ENCODE measurements at places on chromosomes 2 and 18. TPM values are rescaled to one million over a fixed set of nuclear protein-coding genes. Genes with fewer than 3 reads are reported as not detected.
A peak's percentile ranks its signal among the peaks of the same experiment; 100 is the strongest.

The SPC25 gene
- 0.42 TPM for total RNA-seq

The MPP4 gene
- 0.38 TPM for total RNA-seq

The CYS1 gene
- total RNA-seq: 3.0 TPM

- DNase-seq: no peak
Measured at GRCh38 chr2:106107509-106108131, 86.5 kb downstream of the UXS1 start.

The PRSS56 gene
- total RNA-seq: not detected

- DNase-seq: peak; percentile 80
Measured at GRCh38 chr2:238166391-238167343, 7.9 kb downstream of the ERFE start.

- DNase-seq: no peak
Measured at GRCh38 chr2:75853436-75853835, 142.7 kb upstream of the GCFC2 start.

The GPR45 gene
- total RNA-seq: not detected

DNA sequence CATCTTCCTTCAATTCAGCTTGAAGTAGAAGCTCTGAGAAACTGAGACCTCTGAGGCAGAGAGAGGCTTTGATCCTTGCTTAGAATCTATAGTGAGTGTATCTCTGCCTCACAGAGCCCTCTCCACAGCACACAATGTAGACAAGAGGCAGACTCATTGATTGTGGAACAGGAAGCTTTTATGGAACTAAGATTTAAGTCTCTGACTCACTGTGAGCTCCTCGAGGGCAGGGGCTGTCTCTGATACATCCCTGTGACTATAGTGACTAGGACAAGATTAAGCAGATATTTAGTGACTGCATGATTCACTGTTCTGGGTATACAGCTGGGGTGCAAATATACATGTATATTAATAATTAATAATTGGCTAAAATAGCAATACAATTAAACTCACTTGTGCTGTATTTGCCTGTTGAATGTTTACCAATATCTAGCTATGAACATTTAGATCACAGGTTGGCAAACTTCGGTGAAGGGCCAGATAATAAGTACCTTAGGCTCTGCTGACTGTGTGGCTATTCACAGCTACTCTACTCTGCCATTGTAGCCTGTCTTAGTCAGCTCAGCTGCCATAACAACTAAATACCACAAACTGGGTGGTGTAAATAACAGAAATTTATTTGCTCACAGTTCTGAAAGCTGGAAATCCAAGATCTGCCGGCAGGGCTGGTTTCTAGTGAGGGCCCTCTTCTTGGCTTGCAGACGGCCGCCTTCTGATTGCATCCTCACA lies 54.4 kb downstream of the ARHGEF4 start:
- no peak for DNase-seq

DNA sequence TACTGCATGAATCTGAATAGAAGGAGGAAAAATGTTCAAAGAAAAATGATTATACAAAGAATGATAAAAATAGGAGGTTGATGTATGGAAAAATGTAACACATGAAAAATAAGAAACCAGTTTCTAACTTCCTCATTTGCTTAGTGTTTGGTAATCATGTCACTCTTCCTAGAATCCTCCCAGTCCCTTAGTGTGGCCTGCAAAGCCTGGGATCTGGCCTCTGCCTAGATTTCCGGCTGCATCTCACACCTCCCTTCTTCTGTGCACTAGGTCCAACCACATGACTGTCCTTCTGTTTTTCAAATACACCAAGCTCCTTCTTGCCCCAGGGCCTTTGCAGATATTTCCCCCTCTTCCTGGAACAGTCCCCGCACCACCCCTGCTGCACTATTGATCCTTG lies 76.8 kb upstream of the RBMS1 start:
- DNase-seq: no peak

GRCh38 chr2:124604940-124605339 lies 579.9 kb downstream of the CNTNAP5 start:
- DNase-seq: no peak

The SPAST gene
- total RNA-seq: 12.6 TPM

DNA sequence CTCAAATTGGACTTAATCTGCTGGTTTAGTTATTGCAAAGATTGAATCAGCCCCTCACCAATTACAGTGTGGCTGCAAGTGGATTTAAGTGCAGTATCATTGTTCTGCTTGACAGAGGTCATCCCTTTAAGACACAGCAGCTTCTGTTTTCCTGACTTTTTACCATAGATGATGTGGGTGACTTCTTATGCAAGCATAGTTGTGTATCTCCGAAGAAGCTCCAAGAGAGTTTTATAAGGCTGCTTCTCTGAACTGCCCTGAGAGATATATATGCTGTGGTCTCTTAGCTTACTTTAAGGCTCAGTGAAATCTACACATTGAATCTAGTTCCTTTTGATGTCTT lies 3.5 kb downstream of the TRIB2 start:
- DNase-seq: no peak

The CCDC121 gene
- 4.3 TPM for total RNA-seq

DNA sequence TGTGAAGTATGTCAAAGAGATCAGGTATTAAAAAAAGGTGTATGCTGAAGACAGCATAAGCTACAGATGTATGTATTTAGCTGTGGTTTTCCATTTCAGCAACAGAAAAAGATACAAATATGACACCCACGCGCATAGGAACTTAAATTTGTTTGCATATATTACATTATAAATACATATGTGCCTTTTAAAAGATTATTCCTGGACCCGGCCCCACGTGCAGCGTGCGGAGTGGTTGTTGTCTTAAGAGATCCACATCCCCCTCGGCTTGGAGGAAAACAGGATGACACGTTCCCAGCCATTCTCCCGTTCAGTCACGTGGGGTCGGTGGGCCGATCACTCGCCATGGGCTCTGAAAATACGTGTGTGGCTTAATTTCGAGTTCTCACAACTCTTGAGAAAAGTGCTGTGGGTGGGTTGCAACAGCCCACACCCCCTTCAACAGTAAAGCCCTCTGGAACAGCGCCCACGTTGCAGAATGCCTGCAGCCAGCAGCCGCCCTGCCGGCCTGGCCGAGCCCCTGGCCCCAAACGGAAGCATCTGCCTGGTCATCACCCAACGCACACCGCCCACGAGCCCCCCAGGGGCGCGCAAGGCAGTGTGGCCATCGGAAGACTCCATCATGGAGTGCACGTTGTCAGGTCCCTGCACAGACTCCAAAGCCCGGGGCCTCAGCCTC lies 18.6 kb upstream of the KCNG2 start:
- DNase-seq: peak; percentile 49

DNA sequence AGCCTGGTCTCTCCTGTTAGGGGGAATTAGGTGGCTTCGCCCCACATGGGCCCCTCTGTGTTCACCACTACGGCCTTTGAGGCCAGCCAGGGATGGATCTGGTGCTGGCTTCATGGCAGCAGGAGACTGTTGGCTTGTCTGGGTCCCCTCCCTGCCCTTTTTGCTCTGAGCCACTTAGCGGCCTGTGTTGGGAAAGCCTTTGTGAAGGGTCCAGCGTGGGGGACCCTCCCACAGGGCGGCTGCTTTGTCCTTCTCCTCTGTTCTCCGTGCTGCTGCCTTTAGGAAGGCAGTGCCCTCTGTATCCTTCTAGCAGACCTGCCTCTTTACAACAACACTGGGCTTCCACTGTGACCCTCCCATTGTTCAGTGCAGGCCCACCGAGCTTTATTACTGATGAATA lies 118.4 kb downstream of the TSN start:
- DNase-seq: no peak

The CRYGC gene
- not detected for total RNA-seq

The TRAPPC8 gene
- 34.1 TPM for total RNA-seq

- peak; percentile 64 for DNase-seq
Measured at GRCh38 chr2:9212010-9212635, 5.5 kb downstream of the ASAP2 start.

DNA sequence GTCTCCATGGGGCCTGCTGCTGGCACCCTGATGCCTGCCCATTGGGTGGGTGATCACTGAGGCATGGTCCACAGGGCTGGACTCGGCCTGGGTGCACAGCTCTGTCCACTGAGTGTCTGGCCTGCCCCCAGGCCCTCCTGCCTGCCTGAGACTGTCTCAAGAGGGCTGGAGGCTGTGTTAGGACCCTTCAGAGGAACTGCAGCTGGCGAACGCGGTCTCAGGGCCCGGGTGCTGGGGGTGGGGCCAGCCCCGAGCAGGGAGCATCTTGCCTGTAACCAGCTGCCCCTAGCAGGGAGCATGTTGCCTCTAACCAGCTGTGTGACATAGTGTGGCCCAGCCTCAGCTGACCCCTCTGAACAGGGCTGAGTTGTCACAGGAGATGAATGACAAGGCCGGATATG lies 50.0 kb downstream of the TWIST2 start:
- peak; percentile 80 for DNase-seq

DNA sequence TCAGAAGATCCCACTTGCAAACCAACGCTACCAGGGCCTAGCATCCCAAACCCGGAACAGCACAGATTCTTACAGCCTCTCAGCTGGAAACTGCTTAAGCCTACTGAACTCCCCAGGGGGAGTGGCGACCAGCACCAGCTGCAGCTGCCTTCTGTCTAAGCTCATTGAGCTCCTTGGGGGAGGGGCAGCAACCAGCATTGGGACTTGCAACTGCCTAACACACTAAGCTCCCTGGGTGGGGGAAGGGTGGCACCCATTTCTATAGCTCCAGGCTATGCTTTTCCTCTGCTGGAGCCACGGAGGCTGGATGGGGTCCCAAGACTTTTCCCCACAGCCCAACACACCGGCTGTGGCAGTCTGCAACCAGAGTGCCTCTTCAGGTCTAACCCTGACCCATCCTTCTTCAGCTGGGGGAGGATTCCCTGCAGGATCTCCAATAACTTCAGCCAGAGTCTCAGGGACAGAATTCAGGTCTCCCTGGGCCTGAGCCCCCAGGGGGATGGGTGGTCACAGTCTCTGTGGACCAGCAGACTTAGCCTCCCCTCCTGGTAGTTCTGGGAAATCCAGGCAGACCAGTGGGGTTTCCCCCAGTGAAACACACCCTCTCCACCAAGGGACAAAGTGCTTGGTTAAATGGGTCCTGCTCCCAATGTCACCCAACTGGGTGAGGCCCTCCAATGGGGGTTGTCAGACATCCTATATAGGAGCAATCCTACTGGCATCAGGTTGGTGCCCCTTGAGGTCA lies 45.9 kb upstream of the ITGA4 start:
- DNase-seq: no peak

DNA sequence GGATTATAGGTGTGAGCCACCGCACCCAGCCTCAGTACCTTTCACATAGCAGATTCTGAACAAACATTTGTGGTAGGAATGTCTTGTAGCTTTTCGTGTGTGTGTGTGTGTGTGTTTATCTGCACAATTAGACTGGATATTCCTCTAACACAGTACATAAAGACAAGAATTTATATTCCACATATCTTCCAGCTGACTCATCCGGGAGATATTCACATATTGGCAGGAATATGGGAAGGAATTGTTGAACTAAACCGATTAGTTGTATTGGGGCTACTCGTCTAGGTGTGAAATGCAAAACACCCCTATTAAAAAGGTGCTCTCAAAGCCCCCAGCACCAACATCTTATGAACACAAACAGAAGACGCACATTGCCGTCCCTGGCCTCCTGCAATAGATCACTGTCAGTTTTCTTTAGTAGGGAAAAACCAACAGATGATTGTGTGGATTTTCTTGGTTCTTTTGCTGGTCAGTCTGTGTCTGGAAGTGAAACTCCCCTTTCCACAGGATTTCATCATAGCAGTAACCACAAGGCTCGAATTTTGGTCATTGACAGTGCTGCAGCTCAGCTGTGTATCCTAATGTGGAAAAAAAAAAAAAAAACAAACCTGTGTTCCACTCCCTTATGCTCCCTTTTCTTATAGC lies 208.5 kb upstream of the ACVR2A start:
- DNase-seq: no peak

DNA sequence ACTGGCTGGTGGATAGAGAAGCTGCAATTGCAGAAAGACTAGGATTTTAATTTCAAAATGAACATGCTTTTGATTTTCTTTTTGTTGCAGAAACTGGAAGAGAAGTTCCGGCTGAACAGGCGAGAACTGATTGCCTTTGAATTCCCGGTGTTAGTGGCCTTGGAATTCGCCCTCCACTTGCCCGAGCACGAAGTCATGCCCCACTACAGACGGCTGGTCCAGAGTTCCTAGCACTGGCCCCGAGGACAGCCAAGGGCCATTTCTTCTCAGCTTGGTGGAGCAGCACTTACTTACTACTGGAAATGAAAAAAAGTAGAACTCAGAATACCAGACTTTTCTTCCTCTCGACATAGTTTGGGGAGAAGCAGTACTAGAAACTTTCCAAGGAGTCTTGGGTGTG lies 121.9 kb downstream of the CABLES1 start:
- no peak for DNase-seq

The RBMS1 gene
- total RNA-seq: 125 TPM

DNA sequence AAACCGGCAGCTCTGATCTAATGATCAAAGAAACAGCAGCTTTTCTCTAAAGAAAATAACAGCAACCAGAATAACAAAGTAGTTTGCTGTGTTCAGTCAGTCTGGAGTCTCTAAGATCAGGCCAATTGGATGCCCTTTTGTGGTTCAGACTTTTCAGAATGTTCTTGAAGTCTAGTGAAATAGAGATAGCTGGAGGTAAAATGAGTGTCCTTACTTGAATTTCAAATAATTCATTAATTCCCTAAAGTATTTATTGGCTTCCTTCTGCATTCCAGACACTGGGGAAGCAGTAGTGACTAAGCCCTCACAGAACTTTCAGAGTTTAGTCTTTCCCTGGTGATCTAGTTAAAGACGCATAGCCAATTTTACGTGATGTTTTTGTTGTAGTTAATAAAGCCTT lies 58.7 kb downstream of the C18orf54 start:
- no peak for DNase-seq

The TUBA4B gene
- total RNA-seq: not detected

DNA sequence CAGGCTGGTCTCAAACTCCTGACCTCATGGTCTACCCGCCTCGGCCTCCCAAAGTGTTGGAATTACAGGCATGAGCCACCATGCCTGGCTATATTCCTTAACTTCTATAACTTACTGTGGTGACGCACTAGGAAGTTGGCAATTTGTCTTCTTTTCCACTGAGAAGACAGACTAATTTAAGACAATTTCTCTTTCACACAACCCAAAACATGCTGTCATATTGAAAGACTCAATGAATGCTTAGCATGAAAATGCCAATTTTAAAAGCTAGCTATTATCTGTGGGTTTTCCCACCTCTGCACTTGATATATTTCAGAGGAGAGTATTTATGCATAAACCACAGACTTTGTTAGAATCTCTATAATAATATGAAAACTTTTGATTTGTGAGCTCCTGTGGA lies 84.5 kb downstream of the ERBB4 start:
- no peak for DNase-seq

- DNase-seq: peak; percentile 93
Measured at GRCh38 chr2:136117909-136118818, at the start of gene CXCR4. CXCR4 (minus strand) TSS chr2:136118149; CDS start chr2:136118060, 89 bp downstream.

- no peak for DNase-seq
Measured at GRCh38 chr2:132404056-132404455, 12.5 kb upstream of the GPR39 start.

The CCBE1 gene
- total RNA-seq: 3.0 TPM

- no peak for DNase-seq
Measured at GRCh38 chr2:27353762-27354596, 2.6 kb downstream of the GTF3C2 start.
